ENCODE measurements at places on chromosomes 4 and X.

DNA sequence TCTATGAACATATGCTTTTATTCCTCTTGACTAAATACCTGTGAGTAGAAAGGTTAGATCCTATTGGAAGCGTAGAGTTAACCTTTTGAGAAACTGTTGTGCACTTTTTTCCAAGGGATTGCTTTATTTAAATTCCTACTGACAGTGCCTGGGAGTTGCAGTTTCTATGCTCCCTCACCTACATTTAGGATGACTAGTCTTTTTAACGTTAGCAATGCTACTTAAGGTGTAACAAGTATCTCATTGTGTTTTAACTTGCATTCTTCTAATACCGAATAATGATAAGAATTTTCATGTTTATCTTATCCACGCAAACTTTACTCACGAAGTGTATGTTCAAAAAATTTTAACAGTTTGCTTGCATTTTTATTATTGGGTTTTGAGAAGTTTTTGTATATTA, 1123.9 kb upstream of the PCDH7 start:
- no peaks in the 10 kb centered on the region for H3K36me3 ChIP-seq
- H3K4me1 ChIP-seq: no peaks in the 10 kb centered on the region
- no peak overlapping the region for H3K4me3 ChIP-seq
- DNase-seq: no peak
- no peak overlapping the region for H3K27ac ChIP-seq

DNA sequence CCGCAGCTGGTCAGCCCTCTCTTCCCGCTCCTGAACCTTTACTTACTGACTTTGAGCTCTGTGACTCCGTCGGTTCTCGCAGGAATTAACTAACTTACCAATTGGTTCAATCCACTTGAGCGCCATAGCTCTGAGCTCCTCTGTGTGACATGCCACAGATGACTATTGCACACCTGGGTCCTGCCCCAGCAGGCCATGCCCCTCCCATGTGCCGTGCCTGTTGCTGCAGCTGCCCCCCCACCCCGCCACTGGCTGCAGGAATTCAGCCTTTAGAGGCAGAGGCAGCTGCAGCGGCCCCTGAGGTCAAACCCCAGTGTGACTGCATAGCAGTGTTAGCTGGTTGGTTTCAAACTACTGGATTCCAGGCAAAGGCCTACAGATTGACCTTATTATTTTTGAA, 70.6 kb downstream of the MTMR1 start:
- DNase-seq: no peak
- no peaks in the 10 kb centered on the region for H3K27me3 ChIP-seq
- H3K36me3 ChIP-seq: no peaks in the 10 kb centered on the region
- no peak overlapping the region for H3K4me3 ChIP-seq
- no peak overlapping the region for H3K27ac ChIP-seq

- no peaks in the 10 kb centered on the region for H3K27me3 ChIP-seq
- no peak overlapping the region for H3K27ac ChIP-seq
- DNase-seq: no peak
- no peaks in the 10 kb centered on the region for H3K4me1 ChIP-seq
Measured at GRCh38 chr4:113397114-113397701, 347.8 kb downstream of the ANK2 start.

GRCh38 chrX:153857348-153857903, 27.1 kb upstream of the PDZD4 start:
- H3K27ac ChIP-seq: no peak overlapping the region
- H3K36me3 ChIP-seq: no peaks in the 10 kb centered on the region
- H3K27me3 ChIP-seq: peaks cover 30% of the 10 kb centered on the region
- H3K4me1 ChIP-seq: no peaks in the 10 kb centered on the region
- no peak for DNase-seq

DNA sequence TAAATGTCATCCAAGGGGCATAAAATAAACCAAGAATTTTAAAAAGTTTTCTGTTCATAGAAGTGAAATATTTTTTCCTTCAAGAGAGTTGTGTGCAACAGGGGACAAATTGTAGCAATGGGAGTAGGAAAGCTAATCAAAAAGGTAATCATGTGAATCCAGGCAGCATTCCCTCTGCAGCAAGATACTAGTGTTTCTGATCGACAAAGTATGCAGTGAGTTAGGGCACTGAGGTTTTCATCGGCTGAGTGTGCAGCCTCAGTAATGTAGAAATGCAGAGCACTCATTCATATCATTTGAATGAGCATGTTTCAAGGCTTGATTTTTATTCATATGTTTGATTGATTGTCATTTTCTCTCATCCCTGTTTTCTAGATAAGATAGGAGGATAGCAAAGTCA, 321.7 kb downstream of the PCDH7 start:
- no peaks in the 10 kb centered on the region for H3K4me1 ChIP-seq
- H3K36me3 ChIP-seq: no peaks in the 10 kb centered on the region
- H3K27me3 ChIP-seq: no peaks in the 10 kb centered on the region

- no peak for DNase-seq
- H3K27me3 ChIP-seq: peaks cover 20% of the 10 kb centered on the region
- no peak overlapping the region for H3K4me3 ChIP-seq
Measured at GRCh38 chrX:115030625-115031024, 13.2 kb upstream of the IL13RA2 start.

DNA sequence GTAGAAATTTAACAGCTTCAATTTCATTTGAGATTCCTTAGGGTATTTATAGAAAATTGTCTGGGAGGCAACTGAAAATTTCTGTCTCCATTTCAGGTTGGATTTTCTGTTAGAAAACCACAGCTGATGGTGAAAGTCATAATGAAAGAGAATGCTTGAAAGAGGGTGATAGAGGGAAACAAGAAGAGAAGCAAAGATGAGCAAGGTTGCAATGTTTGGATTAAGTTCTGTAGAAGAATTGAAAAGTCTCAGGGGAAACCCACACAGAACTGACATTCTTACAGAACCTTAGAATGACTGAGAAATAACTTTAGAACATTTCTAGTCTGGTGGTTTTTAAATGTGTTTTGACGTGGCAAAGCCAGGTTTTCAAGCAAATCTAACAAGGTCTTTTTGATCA, 14.7 kb downstream of the GBA3 start:
- H3K36me3 ChIP-seq: no peaks in the 10 kb centered on the region
- DNase-seq: no peak
- no peak overlapping the region for H3K27ac ChIP-seq
- no peaks in the 10 kb centered on the region for H3K4me1 ChIP-seq
- H3K27me3 ChIP-seq: no peaks in the 10 kb centered on the region

GRCh38 chr4:156036496-156036895, 82.8 kb upstream of the CTSO start:
- no peaks in the 10 kb centered on the region for H3K27me3 ChIP-seq
- no peaks in the 10 kb centered on the region for H3K4me1 ChIP-seq
- DNase-seq: no peak
- no peak overlapping the region for H3K27ac ChIP-seq

DNA sequence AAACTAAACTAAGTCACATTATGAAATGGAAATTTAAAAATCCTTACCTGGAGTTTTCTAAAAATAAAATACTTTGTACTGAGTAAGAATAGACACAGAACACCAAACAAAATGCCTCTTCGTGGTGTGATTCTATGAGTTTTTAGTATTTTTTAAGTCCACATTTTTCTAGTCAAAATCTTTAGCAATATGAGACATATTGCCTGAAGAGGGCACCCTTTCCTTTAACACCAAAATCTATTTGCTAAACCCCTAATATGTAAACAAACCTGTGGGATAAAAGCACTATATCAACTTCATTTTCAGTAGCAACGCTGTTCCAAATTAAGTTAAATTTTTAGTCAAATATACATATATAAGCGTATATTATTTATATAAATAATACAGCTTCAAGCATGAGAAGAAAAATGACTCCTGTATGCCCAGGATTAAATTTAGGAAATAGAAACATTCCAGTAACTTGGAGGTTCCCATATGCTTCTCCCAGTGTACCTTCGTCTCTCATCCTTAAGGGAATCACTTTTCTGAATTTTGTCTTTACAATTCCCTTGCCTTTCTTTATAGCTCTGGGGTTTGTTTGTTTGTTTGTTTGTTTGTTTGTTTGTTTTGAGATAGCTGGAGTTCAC, 23.0 kb upstream of the PGM2 start:
- no peak overlapping the region for H3K4me3 ChIP-seq
- DNase-seq: no peak
- H3K27me3 ChIP-seq: no peaks in the 10 kb centered on the region
- no peaks in the 10 kb centered on the region for H3K4me1 ChIP-seq
- H3K36me3 ChIP-seq: no peaks in the 10 kb centered on the region

- DNase-seq: no peak
- H3K4me1 ChIP-seq: no peaks in the 10 kb centered on the region
- peaks cover 6% of the 10 kb centered on the region for H3K27me3 ChIP-seq
- no peak overlapping the region for H3K4me3 ChIP-seq
- no peaks in the 10 kb centered on the region for H3K36me3 ChIP-seq
Measured at GRCh38 chrX:41667631-41668030, 21.1 kb upstream of the GPR34 start.

- H3K36me3 ChIP-seq: no peaks in the 10 kb centered on the region
- H3K27ac ChIP-seq: no peak overlapping the region
- H3K4me3 ChIP-seq: no peak overlapping the region
- H3K27me3 ChIP-seq: no peaks in the 10 kb centered on the region
- no peak for DNase-seq
Measured at GRCh38 chr4:62914758-62915157, 1494.5 kb downstream of the TECRL start.

GRCh38 chrX:112753116-112753515, 73.4 kb upstream of the LHFPL1 start:
- H3K36me3 ChIP-seq: no peaks in the 10 kb centered on the region
- no peak overlapping the region for H3K4me3 ChIP-seq
- no peak for DNase-seq
- H3K4me1 ChIP-seq: no peaks in the 10 kb centered on the region
- H3K27ac ChIP-seq: no peak overlapping the region
- H3K27me3 ChIP-seq: peaks cover 9% of the 10 kb centered on the region

DNA sequence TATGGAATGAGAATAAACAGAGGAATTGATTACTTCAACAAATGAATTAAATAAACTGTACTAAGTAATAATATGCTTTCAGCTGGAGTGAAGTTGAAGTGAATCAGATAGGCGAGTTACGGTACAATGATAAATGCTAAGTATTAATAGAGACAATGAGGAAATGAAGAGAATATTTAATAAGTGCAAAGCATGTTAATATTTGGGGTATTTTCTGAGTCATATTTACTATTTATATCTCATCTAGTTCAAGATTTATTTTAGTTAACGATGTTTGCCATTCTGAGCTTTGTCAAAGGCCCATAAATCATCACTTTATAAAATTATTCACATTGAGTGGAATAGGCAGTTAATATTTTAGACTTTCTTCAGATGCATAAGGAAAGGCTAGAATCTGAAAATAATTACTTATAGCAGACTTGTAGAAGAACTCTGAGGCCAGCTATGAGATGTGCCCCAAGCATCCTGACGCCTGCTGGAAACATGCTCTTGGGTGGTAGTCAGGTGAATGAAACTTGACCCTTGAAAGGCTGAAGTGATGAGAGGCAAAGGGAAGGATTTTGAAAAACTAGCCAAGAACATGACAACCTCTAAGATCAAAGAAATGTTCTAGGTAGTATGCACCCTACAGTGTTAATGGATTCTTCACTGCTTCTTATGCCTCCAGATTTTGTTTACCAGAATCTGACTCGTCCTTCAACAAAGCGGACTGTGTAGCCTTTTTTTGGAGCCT, 133.8 kb upstream of the STIM2 start:
- no peak overlapping the region for H3K27ac ChIP-seq
- no peak for DNase-seq
- no peaks in the 10 kb centered on the region for H3K27me3 ChIP-seq
- no peaks in the 10 kb centered on the region for H3K36me3 ChIP-seq

GRCh38 chrX:6778544-6779503, 243.9 kb upstream of the VCX3A start:
- no peaks in the 10 kb centered on the region for H3K27me3 ChIP-seq
- no peak overlapping the region for H3K4me3 ChIP-seq
- H3K27ac ChIP-seq: no peak overlapping the region
- H3K4me1 ChIP-seq: no peaks in the 10 kb centered on the region
- no peaks in the 10 kb centered on the region for H3K36me3 ChIP-seq

GRCh38 chrX:121008920-121009319, 23.4 kb upstream of the CT47A1 start:
- H3K4me3 ChIP-seq: no peak overlapping the region
- DNase-seq: no peak
- H3K36me3 ChIP-seq: no peaks in the 10 kb centered on the region
- H3K27ac ChIP-seq: no peak overlapping the region
- no peaks in the 10 kb centered on the region for H3K4me1 ChIP-seq

GRCh38 chr4:154502111-154502510, 10.5 kb upstream of the DCHS2 start:
- no peak overlapping the region for H3K27ac ChIP-seq
- H3K27me3 ChIP-seq: no peaks in the 10 kb centered on the region
- H3K36me3 ChIP-seq: no peaks in the 10 kb centered on the region
- H3K4me1 ChIP-seq: no peaks in the 10 kb centered on the region
- H3K4me3 ChIP-seq: no peak overlapping the region
- DNase-seq: no peak

DNA sequence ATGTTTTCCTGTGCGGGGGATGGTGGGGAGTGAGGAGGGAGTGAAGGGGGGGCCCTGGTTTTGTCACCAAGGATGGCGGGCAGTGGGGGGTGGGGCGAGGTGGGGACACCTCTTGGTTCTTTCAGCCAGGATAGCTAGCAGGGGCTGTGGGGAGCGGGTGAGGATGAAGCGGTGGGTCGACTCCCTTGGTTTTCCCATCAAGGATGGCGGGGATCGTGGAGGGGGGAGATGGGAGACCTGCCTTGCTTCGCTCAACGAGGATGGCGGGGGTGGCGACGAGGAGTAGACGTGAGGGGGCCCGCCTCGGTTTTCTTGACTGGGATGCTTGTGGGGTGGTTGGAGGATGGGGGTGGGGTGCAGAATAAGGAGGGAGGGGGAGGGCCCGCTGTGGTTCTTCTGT, 643 bp downstream of the FHL1 start:
- no peaks in the 10 kb centered on the region for H3K36me3 ChIP-seq
- no peaks in the 10 kb centered on the region for H3K4me1 ChIP-seq
- H3K27me3 ChIP-seq: peaks cover 12% of the 10 kb centered on the region
- no peak overlapping the region for H3K4me3 ChIP-seq
- no peak for DNase-seq
- no peak overlapping the region for H3K27ac ChIP-seq

DNA sequence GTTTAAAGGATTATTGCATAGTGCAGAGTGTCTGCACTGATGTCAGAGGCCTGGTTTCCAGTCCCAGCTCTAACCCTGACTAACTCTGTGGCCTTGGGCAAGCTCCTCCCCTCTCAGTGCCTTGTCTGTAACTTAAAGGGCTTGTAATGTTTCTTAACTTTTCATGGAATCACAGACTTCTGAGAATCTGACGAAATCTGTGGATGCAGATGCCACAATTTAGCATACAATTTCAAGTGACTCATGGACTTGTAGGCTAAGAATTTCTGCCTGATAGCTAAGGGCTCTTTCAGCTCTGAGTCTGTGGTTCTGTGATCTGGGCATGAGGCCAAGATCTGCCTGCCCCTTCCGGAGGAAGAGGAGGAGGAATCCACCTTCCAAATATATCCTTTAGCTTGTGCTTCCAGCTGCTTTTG, 236.9 kb downstream of the AR start:
- H3K4me1 ChIP-seq: peaks cover 11% of the 10 kb centered on the region
- no peaks in the 10 kb centered on the region for H3K36me3 ChIP-seq
- no peak overlapping the region for H3K4me3 ChIP-seq
- H3K27ac ChIP-seq: peak overlapping the region; percentile 90
- H3K27me3 ChIP-seq: no peaks in the 10 kb centered on the region

Measured in adrenal gland (tissue), 19 donors.